ENCODE measurements at places on chromosomes 1 and 21. TPM values are rescaled to one million over a fixed set of nuclear protein-coding genes. Genes with fewer than 3 reads are reported as not detected.
A peak's percentile ranks its signal among the peaks of the same experiment; 100 is the strongest.

DNA sequence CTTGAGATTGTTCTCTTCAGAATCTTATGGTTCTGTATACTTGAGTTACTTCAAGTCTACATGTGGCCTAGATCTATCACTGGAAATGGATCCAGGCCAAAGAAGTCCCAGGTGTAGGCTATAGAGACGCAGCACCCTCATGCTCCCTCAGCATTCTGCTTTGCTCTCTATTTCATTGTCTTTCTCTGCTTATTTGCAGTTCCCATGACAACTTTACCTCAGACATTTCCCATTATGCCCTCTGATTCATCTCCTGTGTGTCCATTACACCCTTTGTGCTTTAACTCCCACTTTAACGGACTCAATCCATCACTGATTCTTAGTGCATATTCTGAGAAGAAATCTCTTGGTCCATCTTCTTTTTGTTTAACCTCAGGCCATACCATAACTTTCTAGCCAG, 236.9 kb upstream of the NRIP1 start:
- no peak for DNase-seq

GRCh38 chr1:3899754-3900149, 320 bp downstream of the C1orf174 start:
- DNase-seq = no peak

- DNase-seq = no peak
These were observed 7.3 kb downstream of the KDM1A start for GRCh38 chr1:23026568-23026967.

DNA sequence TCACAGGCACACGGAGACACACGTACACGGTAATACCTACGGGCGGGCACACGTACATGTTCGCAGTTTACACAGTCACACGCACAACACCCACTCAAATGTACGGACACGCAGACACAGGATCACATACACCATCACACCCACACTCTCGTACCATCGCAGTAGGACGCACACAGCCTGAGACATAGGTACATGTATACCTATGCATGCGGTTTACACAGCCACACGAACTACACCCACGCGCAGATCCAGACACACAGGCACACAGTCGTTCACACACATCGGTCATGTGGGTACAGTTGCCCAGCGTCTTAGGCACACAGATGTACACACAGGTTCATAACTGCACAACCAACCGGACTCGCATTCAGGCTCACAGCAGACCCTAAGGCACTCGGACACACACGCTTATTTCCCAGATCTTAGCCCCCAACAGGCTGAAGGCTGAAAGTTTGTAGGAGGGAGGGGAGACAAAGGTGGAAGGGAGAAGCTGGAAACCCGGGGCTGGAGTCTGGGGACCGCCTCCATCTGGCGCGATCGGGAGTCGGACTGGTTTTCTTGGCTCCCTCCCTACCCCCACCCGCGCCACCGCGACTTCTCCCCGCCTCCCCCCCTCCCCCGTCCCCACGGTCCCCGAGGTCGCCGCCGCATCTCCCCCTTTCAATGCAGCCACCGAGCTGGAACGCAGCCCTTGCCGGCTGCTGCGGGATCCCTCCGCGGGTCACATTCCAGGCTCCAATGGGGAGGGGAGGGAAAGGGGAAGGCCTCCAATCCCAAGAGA, 51.9 kb upstream of the SYNC start:
- no peak for DNase-seq

DNA sequence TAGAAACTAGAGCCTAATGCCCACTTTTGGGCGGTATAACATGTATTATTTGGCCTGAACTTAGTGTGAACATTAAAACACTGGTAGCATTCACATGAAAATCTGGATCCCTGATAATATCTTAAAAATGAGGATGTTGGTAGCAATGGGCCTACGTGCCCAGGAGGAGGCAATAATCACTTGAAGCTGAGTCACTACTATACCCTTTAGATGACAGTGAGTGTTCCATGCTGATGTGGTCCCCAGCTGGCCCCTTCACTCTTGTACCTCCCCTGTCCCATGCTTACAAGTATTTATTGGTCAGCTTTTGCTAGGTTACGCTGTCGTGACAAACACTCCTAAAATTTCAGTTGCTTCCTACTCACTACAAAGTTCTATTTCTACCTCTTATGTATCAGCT, 23.0 kb upstream of the POU2F1 start:
- DNase-seq = no peak

GRCh38 chr21:29520171-29520570, 221.4 kb downstream of the BACH1 start:
- DNase-seq = no peak

GRCh38 chr21:44551340-44551961, at the start of gene KRTAP10-2:
KRTAP10-2 (minus strand) TSS chr21:44551505; CDS start chr21:44551458, 47 bp downstream.
- no peak for DNase-seq

DNA sequence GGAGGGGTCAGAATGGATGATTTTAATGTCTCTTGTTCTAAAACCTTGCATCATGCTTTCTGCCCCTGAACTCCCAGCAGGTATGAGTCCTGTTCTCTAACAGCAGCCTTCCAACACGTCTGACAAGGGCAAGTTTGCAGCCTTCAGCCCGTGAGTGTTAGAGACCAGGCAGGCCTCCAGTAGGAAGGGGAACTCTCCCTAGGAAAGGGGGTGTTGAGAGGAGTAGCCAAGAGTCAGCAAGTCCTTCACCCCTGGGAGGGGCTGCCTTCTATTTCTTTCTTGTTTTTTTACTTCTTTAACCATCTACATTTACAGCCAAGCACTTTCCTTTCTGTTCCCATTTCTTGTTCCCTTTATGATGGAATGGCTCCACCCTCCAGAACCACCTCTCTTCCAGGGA, 14.2 kb downstream of the BATF3 start:
- DNase-seq = no peak

DNA sequence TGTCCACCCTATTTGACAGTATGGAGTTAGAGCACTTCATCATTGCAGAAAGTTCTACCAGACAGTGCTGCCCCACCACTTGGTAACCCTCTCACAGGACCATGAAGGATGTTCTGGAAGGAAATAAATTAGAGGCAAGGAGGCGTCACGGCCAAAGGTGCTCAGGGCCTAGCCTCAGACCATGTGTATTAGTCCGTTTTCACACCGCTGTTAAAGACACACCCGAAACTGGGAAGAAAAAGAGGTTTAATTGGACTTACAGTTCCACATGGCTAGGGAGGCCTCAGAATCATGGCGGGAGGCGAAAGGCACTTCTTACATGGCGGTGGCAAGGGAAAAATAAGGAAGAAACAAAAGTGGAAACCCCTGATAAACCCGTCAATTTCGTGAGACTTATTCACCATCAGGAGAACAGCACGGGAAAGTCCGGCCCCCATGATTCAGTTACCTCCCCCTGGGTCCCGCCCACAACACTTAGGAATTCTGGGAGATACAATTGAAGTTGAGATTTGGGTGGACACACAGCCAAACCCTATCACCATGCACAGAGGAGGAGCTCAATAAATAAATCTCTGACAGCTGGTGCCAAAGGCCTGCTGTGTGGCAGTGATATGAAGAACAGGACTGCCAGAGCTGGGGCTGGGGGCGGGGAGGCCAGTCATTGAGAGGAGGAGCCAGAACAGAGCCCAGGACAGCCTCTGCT, 75.8 kb downstream of the FHAD1 start:
- no peak for DNase-seq

- DNase-seq = peak; percentile 31
These were observed 111.7 kb downstream of the NMNAT2 start for GRCh38 chr1:183306317-183307042.

- DNase-seq = no peak
These were observed 2.8 kb downstream of the GALNT2 start for GRCh38 chr1:230069796-230070195.

DNA sequence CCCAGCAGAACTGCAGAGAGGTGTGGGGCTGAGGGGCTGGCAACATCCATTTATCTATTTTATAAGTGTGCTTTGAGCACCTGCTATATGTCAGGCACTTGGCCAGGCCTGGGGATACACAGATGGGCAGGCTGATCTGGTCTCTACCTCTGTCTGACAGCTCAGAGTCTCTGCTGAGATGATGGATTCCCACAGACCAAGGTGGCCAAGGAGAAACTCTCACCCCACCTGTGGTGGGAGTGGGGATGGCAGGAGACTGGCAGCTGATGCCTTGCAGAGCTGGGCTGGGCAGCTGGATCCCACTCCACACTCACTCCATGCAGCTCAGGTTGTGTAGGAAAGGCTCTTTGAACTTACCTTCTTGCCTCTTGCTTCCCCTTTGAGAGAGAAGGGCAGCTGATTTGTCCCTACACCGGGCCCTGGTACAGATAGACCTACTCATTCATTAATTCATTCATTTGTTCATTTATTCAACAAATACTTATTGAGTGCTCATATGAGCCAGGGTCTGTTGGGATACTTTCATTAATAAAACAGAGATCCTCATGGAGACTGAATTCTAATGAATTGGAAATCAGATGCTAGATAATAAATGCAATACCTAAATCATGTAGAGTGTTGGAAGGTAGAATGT, 9.0 kb downstream of the ADORA1 start:
- DNase-seq = no peak

- no peak for DNase-seq
These were observed 183.3 kb downstream of the IGSF21 start for GRCh38 chr1:18290740-18291412.

The ARID1A gene
- polyA plus RNA-seq = 89.1 TPM

The HES3 gene
- polyA plus RNA-seq = not detected

All from right renal pelvis (tissue), 4 donors.